SJSA1 (cell line): ENCODE measurements at places on chromosomes 3 and 15. TPM values are rescaled to one million over a fixed set of nuclear protein-coding genes. Genes with fewer than 3 reads are reported as not detected.

The GOLGA8A gene
- total RNA-seq: 3.4 and 16.0 TPM in 2 replicates

The IMPG2 gene
- 0.05 and 0.09 TPM in 2 replicates for total RNA-seq

DNA sequence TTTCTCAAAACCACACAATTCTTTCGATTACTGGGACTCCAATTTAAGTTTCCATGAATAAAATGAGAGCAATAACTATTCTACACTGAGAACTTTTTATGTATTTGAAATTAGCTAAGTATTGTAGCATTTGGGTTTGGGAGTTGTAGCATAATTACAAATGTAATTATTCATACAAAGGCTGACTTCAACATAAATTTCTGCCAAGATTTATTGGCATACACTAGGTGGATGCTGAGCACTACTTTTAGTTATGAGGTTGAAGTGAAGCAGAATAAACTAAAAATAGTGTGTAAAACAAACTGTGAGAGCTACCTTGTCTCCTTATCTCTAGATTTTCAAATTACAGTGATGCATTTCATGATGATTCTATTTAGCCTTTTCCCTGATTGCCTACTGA, 516.1 kb downstream of the ZNF385D start:
- no peak for DNase-seq

GRCh38 chr15:55279746-55280351, 9.8 kb downstream of the RAB27A start:
- DNase-seq: peak; percentile 61

DNA sequence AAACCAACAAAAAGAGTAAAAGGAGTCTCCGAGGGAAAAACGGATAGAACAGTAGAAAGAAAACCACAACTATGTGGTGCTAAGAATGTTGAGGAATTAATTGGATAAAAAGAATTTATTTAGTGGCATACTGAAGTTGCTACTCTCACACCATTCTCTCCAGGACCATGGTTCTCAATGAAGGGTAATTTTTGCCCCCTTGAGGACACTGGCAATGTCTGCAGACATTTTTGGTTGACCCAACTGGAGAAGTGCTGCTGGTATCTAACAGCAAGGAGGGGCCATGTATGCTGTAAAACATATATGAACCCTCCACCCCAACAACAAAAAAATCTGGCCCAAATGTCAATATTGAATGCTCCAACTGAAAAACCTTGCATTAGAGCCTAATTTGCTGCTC, 85.9 kb upstream of the CSPG5 start:
- peak; percentile 22 for DNase-seq

- DNase-seq: no peak
These were observed 22.0 kb upstream of the ZCWPW2 start for GRCh38 chr3:28326458-28326926.

DNA sequence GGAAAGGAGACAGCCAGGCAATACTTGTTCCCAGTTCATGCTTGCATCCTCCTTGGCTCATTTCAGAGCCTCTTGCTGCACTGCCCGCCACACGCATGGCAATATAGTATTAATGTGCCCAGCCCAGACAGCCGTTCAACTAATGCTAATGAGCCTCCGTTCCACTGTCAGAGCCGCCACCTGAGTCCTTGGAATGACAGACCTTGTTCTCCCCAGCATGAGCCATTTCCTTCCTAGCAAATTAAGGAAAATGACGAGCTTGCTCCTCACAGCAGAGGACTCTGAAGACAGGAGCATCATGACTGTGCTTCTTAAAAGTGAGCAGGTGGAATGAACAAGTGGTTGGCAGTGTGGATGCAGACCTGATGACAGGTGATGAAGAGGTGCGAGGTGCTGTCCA, 10.8 kb upstream of the LRRC15 start:
- DNase-seq: no peak

- DNase-seq: no peak
These were observed 78.5 kb downstream of the GHSR start for GRCh38 chr3:172369590-172370259.

- no peak for DNase-seq
These were observed 110.3 kb upstream of the ICE2 start for GRCh38 chr15:60589253-60589652.

DNA sequence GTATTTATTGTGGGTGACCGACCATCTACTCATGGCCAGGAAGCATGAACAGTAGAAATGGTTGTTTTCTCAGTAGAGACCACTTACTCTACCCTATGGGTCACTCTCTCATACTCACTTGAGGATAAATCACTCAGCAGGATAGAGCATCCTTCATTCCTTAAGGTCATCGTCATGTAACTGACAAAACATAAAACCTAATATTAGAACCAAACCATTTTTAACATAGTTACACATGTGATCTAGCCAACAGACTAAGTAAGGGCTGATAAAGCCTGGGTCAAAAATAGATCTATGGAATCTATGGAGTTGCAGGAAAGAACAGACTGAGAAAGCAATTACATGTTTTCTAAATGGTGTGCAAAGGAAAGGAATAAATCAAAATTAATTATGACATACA, 769.1 kb downstream of the NTRK3 start:
- no peak for DNase-seq
